ENCODE measurements at places on chromosomes 3 and 15. TPM values are rescaled to one million over a fixed set of nuclear protein-coding genes. Genes with fewer than 3 reads are reported as not detected.

Gene ZNF501
- total RNA-seq = 0.72 TPM

Gene ALDH1A3
- 39.3 TPM for total RNA-seq

Gene FSIP1
- total RNA-seq = 0.91 TPM

Gene OIP5
- 2.7 TPM for total RNA-seq

Gene ADAMTS9
- 3.1 TPM for total RNA-seq

Gene TRH
- total RNA-seq = not detected

Gene ANKUB1
- not detected for total RNA-seq

Gene SEC61A1
- 138 TPM for total RNA-seq

Gene PAQR5
- 12.8 TPM for total RNA-seq

Gene MST1R
- 26.5 TPM for total RNA-seq

Gene FOXB1
- total RNA-seq = not detected

Gene APOD
- total RNA-seq = 319 TPM

DNA sequence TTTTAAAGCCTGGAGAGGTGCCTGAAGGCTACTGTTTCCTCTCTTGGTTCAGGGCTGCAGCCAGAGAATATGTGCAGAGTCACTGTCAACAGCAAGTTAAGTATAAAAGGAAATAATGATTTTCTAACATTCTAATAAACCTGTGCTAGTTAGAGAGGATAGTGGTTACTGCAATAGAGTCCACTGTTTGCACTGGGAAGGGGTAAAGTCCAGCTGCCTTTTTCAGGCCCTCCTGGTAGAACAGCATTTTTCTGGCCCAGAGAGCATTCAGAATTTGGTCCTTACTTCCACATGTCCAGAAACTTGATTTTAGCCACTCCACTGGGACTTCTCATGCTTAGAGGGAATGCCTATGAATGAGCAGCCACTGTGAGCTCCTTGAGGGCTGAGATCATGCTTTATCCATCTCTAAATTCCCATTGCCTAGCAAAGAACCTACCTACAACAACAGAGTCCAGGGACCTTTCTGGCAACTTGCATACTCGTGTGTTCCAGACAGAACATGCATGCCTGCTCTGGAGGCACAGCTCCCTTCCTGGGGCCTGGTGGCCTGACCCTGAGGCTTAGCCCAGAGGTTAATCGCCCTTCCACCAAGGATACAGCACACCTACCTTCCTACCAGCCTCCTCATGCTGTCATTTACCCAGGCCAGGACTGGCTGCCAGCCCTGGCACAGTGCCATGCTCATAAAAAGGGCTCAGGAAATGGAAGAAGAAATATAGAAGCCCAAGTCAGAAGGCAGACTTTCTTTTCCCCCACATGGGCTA is 50.3 kb upstream of the ATP13A3 start:
- no peaks in the 10 kb centered on the region for H3K36me3 ChIP-seq
- no peak overlapping the region for H3K4me3 ChIP-seq
- no peak for DNase-seq
- no peak overlapping the region for H3K27ac ChIP-seq
- H3K27me3 ChIP-seq = no peaks in the 10 kb centered on the region

- no peaks in the 10 kb centered on the region for H3K4me1 ChIP-seq
- no peak for DNase-seq
- H3K27me3 ChIP-seq = no peaks in the 10 kb centered on the region
- H3K36me3 ChIP-seq = no peaks in the 10 kb centered on the region
These were observed 27.5 kb downstream of the PLSCR5 start for GRCh38 chr3:146577662-146578061.

DNA sequence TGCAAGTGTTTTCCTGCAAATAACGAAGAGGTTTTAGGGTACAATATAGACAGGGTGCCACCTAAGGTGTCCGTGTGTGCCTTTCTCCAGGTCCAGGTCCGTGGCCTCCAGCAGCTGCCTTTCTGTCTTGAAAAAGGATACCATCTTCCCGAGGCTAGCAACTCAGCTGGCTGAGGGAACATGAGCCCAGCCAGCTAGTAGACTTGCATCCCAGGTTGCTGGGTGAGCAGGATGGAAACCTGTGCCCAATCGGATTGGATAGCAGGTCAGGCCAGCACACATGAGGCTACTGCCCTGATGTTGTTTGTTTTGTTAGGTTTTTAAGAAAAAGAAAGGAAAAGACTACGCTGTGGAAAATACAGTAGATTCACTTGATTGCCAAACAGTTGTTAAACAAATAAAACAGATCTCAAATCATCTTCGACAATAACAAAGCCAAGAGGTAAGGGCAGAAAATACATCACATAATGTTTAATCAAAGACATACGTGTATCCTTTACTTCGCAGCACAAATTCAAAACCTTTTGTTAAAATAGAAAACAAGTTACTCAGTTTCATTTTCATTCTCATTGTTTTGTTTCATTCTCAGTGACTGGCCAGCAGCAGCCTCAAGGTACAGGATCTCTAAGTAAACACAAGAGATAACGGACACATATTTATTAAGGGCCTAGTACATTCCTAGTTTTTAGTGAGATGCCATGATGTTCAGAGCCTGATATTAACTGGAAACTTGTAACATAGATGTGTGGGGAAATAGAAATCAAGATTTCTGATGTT is 661.2 kb upstream of the NR2F2 start:
- no peak overlapping the region for H3K27ac ChIP-seq
- peak overlapping the region; percentile 39 for H3K4me3 ChIP-seq
- no peaks in the 10 kb centered on the region for H3K36me3 ChIP-seq
- DNase-seq = no peak
- no peaks in the 10 kb centered on the region for H3K27me3 ChIP-seq
- no peaks in the 10 kb centered on the region for H3K4me1 ChIP-seq

- H3K4me1 ChIP-seq = no peaks in the 10 kb centered on the region
- no peaks in the 10 kb centered on the region for H3K36me3 ChIP-seq
- DNase-seq = no peak
- no peak overlapping the region for H3K4me3 ChIP-seq
- H3K27ac ChIP-seq = no peak overlapping the region
- no peaks in the 10 kb centered on the region for H3K27me3 ChIP-seq
These were observed 130.9 kb upstream of the CTDSPL start for GRCh38 chr3:37730825-37731224.

DNA sequence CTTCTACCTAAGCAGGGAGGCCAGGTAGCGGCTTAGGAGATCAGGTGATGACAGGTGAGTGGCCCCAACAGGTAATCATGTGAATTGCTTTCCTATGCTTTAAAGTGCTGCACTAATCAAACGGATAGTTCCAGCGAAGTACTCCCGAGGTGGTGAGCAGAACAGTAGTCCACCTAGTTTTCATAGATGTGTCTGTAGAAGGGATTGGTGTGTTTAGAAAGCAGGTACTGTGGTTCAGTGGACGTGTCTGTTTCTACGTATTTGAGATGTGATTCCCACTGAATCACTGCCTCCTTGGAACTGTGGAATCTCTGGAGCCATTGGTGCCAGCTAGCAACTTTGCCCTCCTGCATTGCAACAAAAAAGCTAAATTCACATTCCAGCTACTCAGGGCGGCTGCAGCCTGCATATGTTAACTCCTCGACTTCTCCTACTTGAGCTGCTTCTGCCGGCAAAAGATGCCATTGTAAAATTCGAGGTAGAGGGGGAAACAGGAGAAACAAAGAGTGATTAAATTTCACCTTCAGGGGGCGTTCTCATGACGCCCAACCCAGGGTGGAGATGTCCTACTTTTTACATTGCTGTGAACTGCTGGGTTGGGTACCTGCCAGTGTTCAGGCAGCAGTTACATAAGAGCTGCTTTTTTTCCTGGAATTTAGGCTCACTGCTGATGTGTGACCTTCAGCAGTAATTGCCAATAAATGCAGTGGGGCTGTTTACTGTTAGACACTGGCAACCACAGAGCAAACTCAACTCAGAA is 227.3 kb downstream of the ITPR1 start:
- H3K27ac ChIP-seq = peak overlapping the region; percentile 81
- no peak overlapping the region for H3K4me3 ChIP-seq
- no peaks in the 10 kb centered on the region for H3K27me3 ChIP-seq

- H3K27me3 ChIP-seq = no peaks in the 10 kb centered on the region
- DNase-seq = no peak
- H3K4me3 ChIP-seq = no peak overlapping the region
- H3K4me1 ChIP-seq = no peaks in the 10 kb centered on the region
These were observed 76.7 kb downstream of the ARNT2 start for GRCh38 chr15:80480909-80481308.

DNA sequence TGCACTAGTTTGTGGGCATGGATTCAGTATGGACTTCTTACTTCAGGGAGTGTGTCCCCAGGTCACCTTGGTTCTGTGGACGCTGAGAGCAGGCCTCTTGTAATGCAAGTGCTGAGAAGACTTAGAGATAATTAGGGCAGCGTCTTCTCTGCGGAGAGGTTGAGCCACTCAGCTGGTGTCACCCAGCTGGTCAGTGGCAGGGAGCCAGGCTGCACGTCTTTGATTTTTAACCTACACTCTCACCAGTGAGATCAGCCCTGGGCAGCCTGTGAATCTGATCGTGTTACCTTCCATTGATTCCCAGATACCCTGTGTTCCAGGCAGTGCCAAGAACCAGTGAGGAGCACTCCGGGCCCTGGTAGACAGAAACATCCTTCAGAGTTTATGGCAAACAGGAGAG is 92.6 kb downstream of the SLCO3A1 start:
- H3K4me3 ChIP-seq = no peak overlapping the region
- no peaks in the 10 kb centered on the region for H3K27me3 ChIP-seq
- H3K4me1 ChIP-seq = peaks cover 70% of the 10 kb centered on the region
- no peaks in the 10 kb centered on the region for H3K36me3 ChIP-seq
- DNase-seq = no peak
- H3K27ac ChIP-seq = peak overlapping the region; percentile 33

DNA sequence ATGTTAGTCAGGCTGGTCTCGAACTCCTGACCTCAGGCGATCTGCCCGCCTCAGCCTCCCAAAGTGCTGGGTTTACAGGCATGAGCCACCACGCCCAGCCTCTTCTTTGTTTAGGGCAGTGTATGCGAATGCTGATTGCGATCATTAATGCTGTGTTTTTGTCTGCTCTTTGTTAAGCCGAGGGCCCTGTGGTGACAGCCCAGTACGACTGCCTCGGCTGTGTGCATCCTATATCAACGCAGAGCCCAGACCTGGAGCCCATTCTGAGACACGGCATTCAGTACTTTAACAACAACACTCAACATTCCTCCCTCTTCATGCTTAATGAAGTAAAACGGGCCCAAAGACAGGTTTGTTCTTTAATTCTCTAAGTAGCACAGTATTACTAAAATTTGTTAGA is 7.8 kb downstream of the KNG1 start:
- no peaks in the 10 kb centered on the region for H3K27me3 ChIP-seq
- H3K27ac ChIP-seq = no peak overlapping the region
- peaks cover 5% of the 10 kb centered on the region for H3K4me1 ChIP-seq
- no peak overlapping the region for H3K4me3 ChIP-seq
- no peaks in the 10 kb centered on the region for H3K36me3 ChIP-seq

- H3K27me3 ChIP-seq = no peaks in the 10 kb centered on the region
- no peak overlapping the region for H3K27ac ChIP-seq
- no peak for DNase-seq
- H3K4me3 ChIP-seq = no peak overlapping the region
- H3K36me3 ChIP-seq = peaks cover 44% of the 10 kb centered on the region
These were observed 51.9 kb downstream of the GOLM2 start for GRCh38 chr15:44340410-44340809.

DNA sequence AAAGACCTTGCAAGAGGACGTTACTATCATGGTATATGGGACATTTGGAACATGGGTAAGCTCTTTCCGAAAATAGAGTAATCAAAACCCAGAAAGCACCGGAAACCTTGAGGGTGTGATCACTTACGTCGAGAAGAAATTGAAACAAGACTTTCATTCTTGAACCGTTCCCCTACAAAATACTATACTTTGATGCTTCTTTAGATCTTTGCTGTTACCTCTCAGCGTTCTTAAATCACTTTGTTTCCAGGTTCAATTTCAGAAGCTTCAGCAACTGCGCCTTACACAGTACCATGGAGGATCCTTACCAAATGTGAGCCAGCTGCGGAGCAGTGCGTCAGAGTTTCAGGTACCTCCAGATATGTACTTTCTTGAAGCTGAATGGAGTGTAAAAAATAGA is 10.1 kb downstream of the CRTC3 start:
- no peaks in the 10 kb centered on the region for H3K27me3 ChIP-seq
- no peaks in the 10 kb centered on the region for H3K4me1 ChIP-seq
- no peak overlapping the region for H3K27ac ChIP-seq
- no peak overlapping the region for H3K4me3 ChIP-seq

DNA sequence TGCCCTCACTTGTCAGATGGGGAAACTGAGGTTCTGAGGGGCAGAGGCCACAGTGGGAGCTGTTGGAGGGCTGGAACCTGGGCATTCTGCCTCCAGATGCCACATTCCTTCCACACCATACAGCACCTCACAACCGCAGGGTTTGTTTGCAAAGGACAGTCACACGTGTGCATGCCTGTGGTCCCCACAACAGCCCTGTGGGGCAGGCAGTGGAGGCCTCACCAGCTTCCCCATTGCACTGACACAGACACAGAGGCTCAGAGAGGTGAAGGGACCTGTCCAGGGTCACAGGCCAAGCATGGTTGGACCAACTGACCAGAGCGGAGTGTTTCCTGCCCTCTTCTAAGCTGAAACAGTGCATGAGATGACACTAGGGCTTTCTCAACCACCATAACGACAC is 75.2 kb upstream of the SEC13 start:
- H3K36me3 ChIP-seq = no peaks in the 10 kb centered on the region
- H3K4me1 ChIP-seq = no peaks in the 10 kb centered on the region
- no peaks in the 10 kb centered on the region for H3K27me3 ChIP-seq
- no peak overlapping the region for H3K27ac ChIP-seq
- DNase-seq = no peak

DNA sequence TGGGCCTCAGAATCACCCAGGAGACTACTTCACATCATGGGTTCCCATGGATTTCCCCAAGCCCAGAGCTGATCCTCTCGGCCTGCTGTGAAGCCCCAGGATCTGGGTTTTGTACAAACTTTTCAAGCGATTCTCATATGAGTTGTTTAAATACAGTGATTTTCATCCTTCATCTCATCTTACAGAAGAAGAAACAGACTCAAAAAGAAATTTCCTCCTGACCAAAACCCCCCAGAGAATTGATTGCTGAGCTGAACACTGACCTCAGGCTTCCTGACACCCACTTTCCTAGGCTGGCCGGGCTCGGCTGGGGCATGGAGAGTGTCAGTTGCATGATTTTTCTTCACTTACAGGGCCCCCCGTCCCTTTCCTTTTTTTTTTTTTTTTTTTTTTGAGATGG is 60.3 kb downstream of the BDH1 start:
- H3K27ac ChIP-seq = peak overlapping the region; percentile 82
- H3K4me1 ChIP-seq = peaks cover 14% of the 10 kb centered on the region
- no peaks in the 10 kb centered on the region for H3K27me3 ChIP-seq
- DNase-seq = no peak
- no peaks in the 10 kb centered on the region for H3K36me3 ChIP-seq

DNA sequence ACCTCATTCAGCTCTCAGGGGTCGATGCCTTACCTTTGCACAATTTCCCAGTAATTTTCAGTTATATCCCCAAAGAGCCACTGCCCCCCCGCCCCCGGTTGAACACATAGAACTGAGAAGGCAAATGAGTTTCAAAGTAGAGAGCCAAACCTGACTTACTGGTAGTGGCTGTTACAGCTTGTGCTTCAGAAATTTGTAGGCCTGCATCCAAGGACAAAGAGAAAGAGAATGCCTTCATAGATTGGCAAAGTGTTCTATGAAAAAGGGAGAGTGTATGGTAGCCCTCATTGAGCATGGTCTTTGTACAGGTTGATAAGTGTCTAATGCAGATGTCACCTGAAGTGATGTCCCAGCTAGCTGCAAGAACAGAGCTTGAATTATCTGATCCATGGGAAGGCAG is 13.9 kb downstream of the SEMA6D start:
- H3K4me1 ChIP-seq = peaks cover 6% of the 10 kb centered on the region
- no peak for DNase-seq
- no peak overlapping the region for H3K27ac ChIP-seq
- no peaks in the 10 kb centered on the region for H3K27me3 ChIP-seq
- no peaks in the 10 kb centered on the region for H3K36me3 ChIP-seq
- no peak overlapping the region for H3K4me3 ChIP-seq
